ENCODE measurements at places on chromosomes 5 and 9.

GRCh38 chr5:3027185-3027865 lies 275.8 kb upstream of the IRX2 start:
- no peak for DNase-seq

DNA sequence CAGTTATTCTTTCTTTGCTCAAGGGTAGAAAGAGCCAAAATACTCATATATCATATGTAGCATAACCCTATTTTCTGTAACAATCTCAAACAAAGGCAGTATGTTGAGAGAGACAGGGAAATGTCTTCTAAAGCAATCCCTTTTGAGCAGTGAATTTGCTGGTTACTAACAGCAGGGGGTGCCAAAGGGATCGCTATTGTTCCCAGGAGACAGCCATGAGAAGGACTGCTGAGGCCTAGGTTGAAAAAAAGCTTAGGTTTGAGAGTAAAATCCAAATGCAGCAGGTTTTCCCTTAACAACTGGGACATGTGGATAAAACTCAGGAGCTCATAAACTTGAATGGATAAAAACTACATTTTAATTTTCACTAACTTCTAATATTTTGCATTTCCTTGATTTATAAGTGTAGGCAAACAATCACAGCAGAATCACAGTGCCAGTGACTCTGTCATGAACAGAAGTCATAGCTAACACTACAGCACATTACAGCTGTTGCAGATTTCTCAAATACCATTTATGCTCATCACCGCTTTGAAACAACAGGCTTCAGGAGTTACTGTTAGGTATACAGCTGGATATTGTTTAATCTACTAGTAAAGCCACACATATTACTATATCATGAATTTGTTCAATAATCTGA lies 148.4 kb downstream of the MAPKAP1 start:
- DNase-seq, result peak; percentile 43

GRCh38 chr5:121024416-121025311 lies 560.6 kb downstream of the PRR16 start:
- no peak for DNase-seq

- no peak for DNase-seq
Measured at GRCh38 chr5:36957953-36958537, 81.5 kb downstream of the NIPBL start.

DNA sequence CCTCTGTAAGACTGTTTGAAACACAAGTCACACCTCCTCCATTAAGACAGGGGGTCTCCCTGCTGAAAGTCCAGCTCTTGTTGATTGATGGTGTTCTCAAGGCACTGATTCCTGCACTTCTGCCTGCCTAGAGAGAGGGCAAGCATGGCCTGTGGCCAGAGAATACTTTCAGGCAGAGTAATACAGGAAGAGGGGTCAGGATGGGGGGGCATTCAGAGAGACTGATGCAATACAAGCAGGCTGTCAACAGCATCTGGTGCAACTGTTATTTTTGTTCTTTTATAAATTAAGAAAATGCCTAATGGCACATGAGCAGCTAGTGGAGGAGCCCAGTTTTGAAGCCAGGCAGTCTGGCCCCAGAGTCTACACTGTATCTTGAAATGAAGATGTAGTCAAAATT lies 302.2 kb downstream of the DIRAS2 start:
- DNase-seq, result no peak

Data from activated CD4-positive, alpha-beta T cell treated with anti-CD3 and anti-CD28 coated beads, Interleukin-2, amount 50 U/mL, for 4 hours (primary cell).